ENCODE measurements at places on chromosomes 4 and X. TPM values are rescaled to one million over a fixed set of nuclear protein-coding genes. Genes with fewer than 3 reads are reported as not detected.

- H3K27me3 ChIP-seq: no peaks in the 10 kb centered on the region
- no peak overlapping the region for H3K4me3 ChIP-seq
- no peak overlapping the region for H3K27ac ChIP-seq
- no peaks in the 10 kb centered on the region for H3K4me1 ChIP-seq
- H3K36me3 ChIP-seq: no peaks in the 10 kb centered on the region
Measured at GRCh38 chr4:36285784-36286480, 4.5 kb downstream of the DTHD1 start.

GRCh38 chr4:126965877-126966276, 666.9 kb upstream of the INTU start:
- H3K4me3 ChIP-seq: no peak overlapping the region
- no peak for DNase-seq
- no peaks in the 10 kb centered on the region for H3K27me3 ChIP-seq
- no peaks in the 10 kb centered on the region for H3K36me3 ChIP-seq
- no peak overlapping the region for H3K27ac ChIP-seq
- no peaks in the 10 kb centered on the region for H3K4me1 ChIP-seq

GRCh38 chr4:184744236-184744635, 10.3 kb upstream of the CENPU start:
- no peak overlapping the region for H3K4me3 ChIP-seq
- no peaks in the 10 kb centered on the region for H3K27me3 ChIP-seq
- no peak for DNase-seq
- H3K4me1 ChIP-seq: no peaks in the 10 kb centered on the region
- no peak overlapping the region for H3K27ac ChIP-seq

- H3K27me3 ChIP-seq: no peaks in the 10 kb centered on the region
- no peak overlapping the region for H3K4me3 ChIP-seq
- DNase-seq: no peak
- no peaks in the 10 kb centered on the region for H3K36me3 ChIP-seq
- no peak overlapping the region for H3K27ac ChIP-seq
Measured at GRCh38 chr4:35918491-35918977, 325.8 kb downstream of the ARAP2 start.

MAOA gene
- total RNA-seq: 174 TPM

LUZP4 gene
- total RNA-seq: not detected

Measured in right atrium auricular region (tissue), 2 donors.